Neural progenitor cell (in vitro differentiated cells): ENCODE measurements at places on chromosomes 5 and 9. TPM values are rescaled to one million over a fixed set of nuclear protein-coding genes. Genes with fewer than 3 reads are reported as not detected.

Gene TOR2A
- total RNA-seq = 5.5 and 18.3 TPM in 2 replicates

Gene SLCO6A1
- total RNA-seq = 0.51 and 2.1 TPM in 2 replicates

Gene WDR38
- total RNA-seq = not detected in 2 replicates

Gene DCAF12
- total RNA-seq = 37.6 and 41.0 TPM in 2 replicates

Gene SV2C
- 0.06 and 0.15 TPM in 2 replicates for total RNA-seq

Gene FOXD1
- total RNA-seq = 0.12 TPM in 1 of 2 replicates, not detected in the other

Gene ASPN
- total RNA-seq = not detected in 2 replicates

Gene ARID3C
- total RNA-seq = 4.7 and 5.3 TPM in 2 replicates

Gene DDX4
- total RNA-seq = 0.09 TPM in 1 of 2 replicates, not detected in the other

Gene ADGRD2
- total RNA-seq = 0.13 and 0.43 TPM in 2 replicates

- H3K4me1 ChIP-seq = peaks cover 15% of the 10 kb centered on the region
- peaks cover 100% of the 10 kb centered on the region for H3K27me3 ChIP-seq
- no peak overlapping the region for H3K27ac ChIP-seq
- peak; percentile 48 for DNase-seq
- no peak overlapping the region for H3K4me3 ChIP-seq
- no peaks in the 10 kb centered on the region for H3K36me3 ChIP-seq
These were observed 193.1 kb downstream of the MEF2C start for GRCh38 chr5:88689668-88690408.

DNA sequence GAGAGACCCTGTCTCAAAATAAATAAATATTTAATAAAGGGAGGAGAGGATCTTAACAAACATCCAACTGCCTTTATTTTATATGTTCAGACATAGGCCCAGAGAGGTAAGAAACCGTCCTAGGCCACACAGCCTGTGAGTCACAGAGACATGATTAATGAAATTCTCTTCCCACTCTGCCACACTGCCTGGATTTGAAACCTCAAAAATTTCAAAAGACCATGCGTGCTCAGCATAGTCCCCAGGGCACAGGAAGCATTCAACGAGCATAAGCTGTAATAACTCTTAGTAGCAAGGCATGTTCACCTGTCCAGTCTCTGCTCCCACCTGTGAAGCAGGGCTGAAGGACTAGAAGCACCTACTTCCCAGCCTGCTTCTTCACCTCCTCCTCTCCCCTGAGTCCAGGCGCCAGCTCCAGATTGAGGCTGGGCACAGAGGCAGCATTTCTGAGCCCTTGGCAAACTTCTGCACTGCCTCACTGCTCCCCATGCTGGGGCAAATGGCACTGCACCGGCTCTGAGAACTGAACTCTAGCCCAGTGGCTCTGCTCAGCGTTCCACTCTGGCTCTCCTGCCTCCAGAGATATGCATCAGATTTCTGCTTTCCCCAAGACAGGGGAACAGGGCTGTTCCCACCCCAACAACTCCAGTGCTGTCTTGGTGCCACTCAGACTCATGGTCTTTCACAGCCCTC is 1.1 kb downstream of the FAT2 start:
- H3K27ac ChIP-seq = no peak overlapping the region
- no peak overlapping the region for H3K4me3 ChIP-seq
- H3K27me3 ChIP-seq = peaks cover 10% of the 10 kb centered on the region
- H3K36me3 ChIP-seq = no peaks in the 10 kb centered on the region

DNA sequence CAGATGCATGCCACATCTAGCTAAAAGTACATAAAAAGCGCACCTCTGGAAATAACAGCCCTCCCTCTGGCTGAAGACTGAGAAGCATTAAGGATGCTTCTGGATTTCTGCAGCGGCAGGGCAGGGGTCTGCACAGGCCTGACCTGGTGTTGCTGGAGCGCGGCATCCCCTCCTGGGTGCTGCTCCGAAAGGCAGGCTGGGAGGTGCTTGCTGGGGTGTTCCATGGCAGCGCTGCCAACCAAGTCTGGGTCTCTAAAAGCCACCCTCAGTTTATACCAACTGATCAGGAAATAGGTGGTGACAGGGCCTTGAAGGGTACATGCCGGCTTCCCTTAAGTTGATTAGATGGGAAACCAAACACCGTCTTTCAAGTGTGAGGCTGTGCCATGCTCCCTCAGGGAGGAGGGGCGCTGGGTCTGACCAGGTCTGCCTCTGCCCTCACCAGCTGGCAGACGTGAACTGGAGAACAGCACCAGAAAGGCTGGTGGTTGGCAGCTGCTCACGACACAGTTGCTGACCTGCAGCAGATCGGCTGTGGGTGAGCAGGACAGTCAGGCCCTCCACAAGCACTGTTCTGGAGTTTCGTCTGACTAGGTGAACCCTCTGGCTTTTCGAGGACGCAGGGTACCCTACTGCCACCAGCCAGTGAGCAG is 81.6 kb downstream of the DAP start:
- no peaks in the 10 kb centered on the region for H3K27me3 ChIP-seq
- no peak overlapping the region for H3K4me3 ChIP-seq
- no peak overlapping the region for H3K27ac ChIP-seq

DNA sequence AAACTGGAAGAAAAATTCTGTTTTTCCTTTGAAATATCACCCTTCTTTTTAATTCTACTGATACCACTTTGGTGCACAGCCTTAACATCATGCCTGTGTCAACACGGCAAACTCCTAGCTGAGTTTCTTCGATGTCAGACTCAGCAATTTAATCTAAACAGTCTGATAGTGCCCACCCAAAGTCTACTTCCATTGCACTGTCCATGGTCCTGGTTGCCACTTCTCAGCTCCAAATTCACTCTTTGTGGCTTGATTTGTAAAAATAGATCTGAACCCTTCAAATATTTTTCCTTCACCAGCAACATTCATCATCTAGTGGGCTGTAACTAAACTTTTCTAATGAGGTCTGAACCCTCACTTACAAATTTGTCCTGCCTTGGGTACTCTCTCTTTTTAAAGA is 107.8 kb downstream of the NUDT12 start:
- H3K27me3 ChIP-seq = no peaks in the 10 kb centered on the region
- peaks cover 9% of the 10 kb centered on the region for H3K4me1 ChIP-seq
- no peak overlapping the region for H3K4me3 ChIP-seq

GRCh38 chr5:61496860-61497259 is 164.8 kb downstream of the ZSWIM6 start:
- H3K4me1 ChIP-seq = peaks cover 36% of the 10 kb centered on the region
- H3K4me3 ChIP-seq = no peak overlapping the region
- peak; percentile 3 for DNase-seq

DNA sequence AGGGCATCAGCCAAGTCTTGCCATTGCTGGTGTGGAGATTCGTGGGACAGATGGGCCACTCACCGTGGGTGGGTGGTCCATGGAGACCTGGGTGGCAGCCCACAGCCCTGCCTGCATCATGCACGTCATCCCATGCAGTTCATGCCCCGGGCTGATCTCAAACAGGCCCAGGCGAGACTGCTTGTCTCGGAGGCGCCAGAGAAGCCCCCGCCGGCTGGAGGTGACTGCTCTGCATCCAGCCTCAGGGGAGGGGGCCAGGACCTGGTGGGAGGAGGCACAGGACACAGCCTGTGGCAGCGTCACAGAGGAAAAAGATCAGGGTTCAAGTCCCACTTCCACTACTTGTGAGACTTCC is 975 bp downstream of the PIP5KL1 start:
- no peaks in the 10 kb centered on the region for H3K36me3 ChIP-seq
- no peak for DNase-seq
- H3K27ac ChIP-seq = no peak overlapping the region
- peaks cover 21% of the 10 kb centered on the region for H3K4me1 ChIP-seq
- no peak overlapping the region for H3K4me3 ChIP-seq

- H3K4me1 ChIP-seq = no peaks in the 10 kb centered on the region
- H3K4me3 ChIP-seq = no peak overlapping the region
- no peak overlapping the region for H3K27ac ChIP-seq
- no peaks in the 10 kb centered on the region for H3K36me3 ChIP-seq
- no peaks in the 10 kb centered on the region for H3K27me3 ChIP-seq
- DNase-seq = no peak
These were observed 29.3 kb downstream of the MOCS2 start for GRCh38 chr5:53080271-53080670.

GRCh38 chr5:83472508-83473345 is 1.2 kb downstream of the VCAN start:
- peak overlapping the region; percentile 78 for H3K27ac ChIP-seq
- H3K4me1 ChIP-seq = peaks cover 38% of the 10 kb centered on the region
- peak; percentile 70 for DNase-seq
- peaks cover 3% of the 10 kb centered on the region for H3K36me3 ChIP-seq

DNA sequence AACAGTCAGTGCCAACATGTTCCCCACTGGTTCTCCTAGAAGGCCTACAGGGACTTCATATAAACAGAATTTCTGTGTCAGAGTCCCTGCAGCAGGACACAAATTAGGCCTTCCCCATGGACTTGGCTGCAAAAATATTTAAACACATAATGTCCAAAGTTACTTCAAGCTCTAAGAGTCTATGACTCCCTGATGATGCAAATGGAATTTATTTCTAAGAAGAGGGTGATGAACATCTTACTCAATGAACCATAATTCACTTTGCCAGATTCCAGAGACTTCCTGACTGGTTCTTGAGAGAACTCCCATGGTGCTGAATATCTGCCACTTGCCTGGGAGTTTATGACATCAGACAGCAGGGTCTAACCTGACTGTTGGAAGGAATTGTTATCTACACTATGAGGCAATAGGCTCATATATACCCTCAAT is 32.7 kb upstream of the ADRA1B start:
- H3K36me3 ChIP-seq = no peaks in the 10 kb centered on the region
- H3K4me1 ChIP-seq = peaks cover 9% of the 10 kb centered on the region
- no peak overlapping the region for H3K4me3 ChIP-seq
- H3K27me3 ChIP-seq = no peaks in the 10 kb centered on the region
- no peak for DNase-seq

- no peaks in the 10 kb centered on the region for H3K36me3 ChIP-seq
- H3K4me1 ChIP-seq = peaks cover 12% of the 10 kb centered on the region
- H3K4me3 ChIP-seq = peak overlapping the region; percentile 85
- DNase-seq = no peak
- no peaks in the 10 kb centered on the region for H3K27me3 ChIP-seq
These were observed 1.6 kb downstream of the UNC13B start for GRCh38 chr9:35163413-35163812.

DNA sequence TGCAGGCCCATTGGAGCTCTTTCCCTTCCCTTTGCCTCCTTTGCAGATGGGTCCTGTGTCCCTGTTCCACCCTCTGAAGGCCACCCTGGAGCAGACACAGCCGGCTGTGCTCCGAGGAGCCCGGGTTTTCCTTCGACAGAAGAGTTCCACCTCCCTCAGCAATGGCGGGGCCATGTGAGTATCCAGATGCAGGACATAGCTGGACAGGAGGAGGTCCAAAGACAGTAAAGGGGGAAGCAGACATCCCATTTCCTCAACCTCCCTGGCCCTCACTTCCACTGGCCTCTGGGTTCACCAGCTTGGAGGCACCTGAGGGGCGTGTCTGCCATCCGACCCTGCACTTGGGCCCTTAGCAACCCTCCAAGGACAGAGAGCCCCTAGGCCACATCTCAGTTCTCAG is 237.9 kb downstream of the CACNA1B start:
- no peak overlapping the region for H3K27ac ChIP-seq
- no peaks in the 10 kb centered on the region for H3K27me3 ChIP-seq
- no peak overlapping the region for H3K4me3 ChIP-seq
- no peak for DNase-seq

DNA sequence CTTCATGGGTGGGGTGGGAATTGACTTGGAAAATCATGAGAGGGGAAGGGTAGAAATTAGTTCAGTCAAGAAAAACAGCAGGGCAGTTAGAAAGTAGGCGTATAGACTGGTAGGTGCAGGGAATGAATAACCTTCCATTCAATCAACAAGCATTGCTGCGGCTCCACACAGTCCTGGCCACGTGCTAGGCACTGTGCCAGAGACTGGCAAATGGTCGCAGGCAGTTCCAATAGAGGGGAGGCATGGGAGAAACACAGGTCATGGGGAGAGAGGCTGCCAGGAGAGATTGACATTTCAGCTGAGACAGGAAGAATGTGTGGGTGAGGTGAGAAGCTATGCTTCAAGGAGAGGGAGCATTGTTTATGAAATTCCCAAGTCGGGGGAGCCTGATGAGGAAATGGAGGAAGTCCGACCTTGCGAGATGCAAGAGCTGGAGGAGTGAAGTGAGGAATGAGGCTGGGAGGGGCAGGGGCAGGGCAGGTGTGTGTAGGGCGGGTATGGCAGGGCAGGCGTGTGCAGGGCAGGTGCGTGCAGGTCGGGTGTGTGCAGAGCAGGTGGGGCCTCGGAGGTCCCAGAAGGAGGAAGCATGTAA is 54.4 kb upstream of the PPARGC1B start:
- H3K27ac ChIP-seq = no peak overlapping the region
- H3K4me3 ChIP-seq = no peak overlapping the region
- no peaks in the 10 kb centered on the region for H3K4me1 ChIP-seq
- H3K36me3 ChIP-seq = no peaks in the 10 kb centered on the region

GRCh38 chr9:16320338-16320902 is 550.0 kb downstream of the BNC2 start:
- no peaks in the 10 kb centered on the region for H3K27me3 ChIP-seq
- no peak overlapping the region for H3K27ac ChIP-seq
- DNase-seq = no peak
- H3K4me1 ChIP-seq = peaks cover 3% of the 10 kb centered on the region
- H3K36me3 ChIP-seq = no peaks in the 10 kb centered on the region

DNA sequence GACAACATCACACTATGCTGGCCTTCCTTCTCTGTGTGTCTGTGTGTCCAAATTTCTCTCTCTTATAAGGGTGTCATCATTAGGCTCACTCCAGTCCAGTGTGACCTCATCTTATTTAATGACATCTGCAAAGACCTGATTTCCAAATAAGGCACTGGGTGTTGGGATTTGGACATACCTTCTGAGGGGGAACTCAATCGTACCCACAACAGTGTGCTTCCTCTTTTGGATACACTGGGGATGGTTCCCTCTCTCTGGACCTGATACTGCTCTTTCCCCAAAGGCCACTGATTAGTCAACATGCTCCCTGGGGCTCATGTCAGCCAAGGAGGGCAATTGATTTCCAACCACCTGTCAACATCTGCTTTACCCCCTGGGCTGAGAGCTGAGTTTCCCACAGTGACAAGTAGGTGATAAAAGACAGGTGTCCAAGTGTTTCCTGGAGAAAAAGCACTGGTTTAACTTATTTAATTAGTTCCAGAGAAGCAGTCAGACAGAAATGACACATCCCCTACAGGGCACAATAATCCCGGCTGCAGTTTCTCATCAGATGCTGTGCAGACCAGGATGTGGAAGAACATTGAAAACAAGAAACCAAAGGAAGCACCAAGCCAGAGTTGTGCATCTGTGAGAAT is 17.8 kb upstream of the CEP72 start:
- H3K4me1 ChIP-seq = no peaks in the 10 kb centered on the region
- no peak overlapping the region for H3K27ac ChIP-seq
- H3K27me3 ChIP-seq = peaks cover 70% of the 10 kb centered on the region
- DNase-seq = no peak
- H3K36me3 ChIP-seq = no peaks in the 10 kb centered on the region

GRCh38 chr9:88106492-88106891 is 31.8 kb downstream of the SPATA31C2 start:
- H3K4me1 ChIP-seq = no peaks in the 10 kb centered on the region
- H3K36me3 ChIP-seq = no peaks in the 10 kb centered on the region
- DNase-seq = peak; percentile 35
- no peak overlapping the region for H3K27ac ChIP-seq

DNA sequence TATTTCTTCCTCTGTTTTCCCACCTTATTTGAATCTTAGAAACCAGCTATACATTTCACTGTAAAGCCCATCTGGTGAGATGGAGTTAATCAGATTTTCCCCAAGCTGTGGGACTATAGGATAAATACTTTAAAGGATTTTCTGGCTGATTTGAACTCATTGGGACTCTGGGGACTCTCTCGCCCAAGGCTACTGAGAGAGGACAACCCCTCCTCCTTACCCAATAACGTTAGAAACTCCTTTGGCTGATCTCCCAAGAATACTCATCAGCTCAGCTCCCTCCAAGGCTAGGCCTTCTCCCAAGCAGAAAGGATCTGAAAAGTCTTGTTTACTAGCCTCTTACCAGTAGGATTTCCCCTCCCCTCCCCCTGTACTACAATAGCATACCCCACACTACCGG is 1.5 kb upstream of the GLRA1 start:
- H3K27me3 ChIP-seq = peaks cover 85% of the 10 kb centered on the region
- no peak overlapping the region for H3K27ac ChIP-seq
- H3K4me3 ChIP-seq = no peak overlapping the region
- no peaks in the 10 kb centered on the region for H3K36me3 ChIP-seq
- H3K4me1 ChIP-seq = peaks cover 11% of the 10 kb centered on the region
